ENCODE measurements at places on chromosomes 3 and 15. TPM values are rescaled to one million over a fixed set of nuclear protein-coding genes. Genes with fewer than 3 reads are reported as not detected.

The P3H2 gene
- not detected for total RNA-seq

The HTR3E gene
- total RNA-seq: not detected

The HDAC11 gene
- total RNA-seq: 4.9 TPM

The GRM2 gene
- total RNA-seq: 2.2 TPM

The LCTL gene
- total RNA-seq: not detected

The ADGRG7 gene
- total RNA-seq: not detected

The CPNE9 gene
- 1.1 TPM for total RNA-seq

DNA sequence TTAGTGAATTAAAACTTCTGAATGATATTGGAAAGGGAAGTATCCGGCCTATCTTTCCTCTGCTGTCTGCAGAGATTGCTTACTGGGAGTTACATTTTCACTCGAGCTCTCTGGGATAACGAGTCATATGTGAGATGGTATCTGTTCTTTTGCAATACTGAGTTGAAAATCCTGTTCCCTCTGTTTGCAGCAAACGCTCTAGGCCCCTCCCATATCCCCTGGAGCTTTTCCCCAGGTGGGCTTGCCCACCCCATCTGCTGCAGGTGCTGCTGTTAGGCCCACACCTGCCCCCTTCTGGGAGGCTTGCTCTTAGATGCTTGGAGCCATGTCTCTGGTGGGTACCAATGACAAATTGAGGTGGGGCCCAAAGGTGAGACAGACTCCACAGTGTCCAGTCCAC lies 42.7 kb upstream of the MTMR10 start:
- peaks cover 8% of the 10 kb centered on the region for H3K27me3 ChIP-seq
- peaks cover 11% of the 10 kb centered on the region for H3K4me1 ChIP-seq
- no peak overlapping the region for H3K27ac ChIP-seq
- H3K36me3 ChIP-seq: peaks cover 3% of the 10 kb centered on the region

GRCh38 chr15:82040390-82040789 lies 5.4 kb downstream of the MEX3B start:
- peaks cover 7% of the 10 kb centered on the region for H3K4me1 ChIP-seq
- H3K27ac ChIP-seq: no peak overlapping the region
- no peaks in the 10 kb centered on the region for H3K36me3 ChIP-seq
- H3K4me3 ChIP-seq: no peak overlapping the region
- no peak for DNase-seq

DNA sequence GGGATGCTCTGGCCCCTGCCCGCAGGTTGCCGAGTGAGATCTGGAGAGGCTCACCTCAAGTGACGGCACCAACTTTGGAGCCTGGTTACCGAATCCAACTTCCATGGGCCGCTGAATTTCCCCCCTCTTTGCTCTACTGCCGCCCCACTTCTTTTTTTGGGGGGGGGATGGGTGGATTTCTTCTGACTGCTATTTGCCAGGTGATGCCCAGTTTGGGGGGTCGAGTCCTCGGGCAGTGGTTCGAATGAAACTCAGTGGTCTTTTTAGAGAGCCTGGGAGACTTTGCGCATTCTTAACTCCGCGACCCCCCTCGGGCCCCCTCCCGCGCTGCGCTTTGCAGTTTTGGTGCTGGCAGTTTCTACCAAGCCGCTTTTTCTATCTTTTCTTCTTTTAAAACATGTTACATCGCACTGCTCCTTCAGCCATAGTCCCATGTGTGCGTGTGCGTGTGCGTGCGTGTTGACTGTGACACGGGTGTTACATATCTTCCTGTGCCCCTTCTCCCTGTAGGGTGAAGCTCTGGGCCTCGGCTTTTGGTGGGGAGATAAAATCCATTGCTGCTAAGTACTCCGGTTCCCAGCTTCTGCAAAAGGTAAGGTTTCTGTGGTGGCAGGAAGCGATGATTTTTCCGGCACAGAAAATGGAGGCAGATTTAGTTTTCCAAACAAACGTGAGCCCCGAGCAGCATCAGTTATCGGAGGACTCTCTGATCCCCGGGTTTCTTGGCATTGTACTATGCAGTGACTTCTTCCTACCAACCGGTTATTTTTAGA lies 837 bp downstream of the CACNA2D3 start:
- no peak for DNase-seq
- peak overlapping the region; percentile 31 for H3K27ac ChIP-seq
- H3K4me3 ChIP-seq: peak overlapping the region; percentile 36
- H3K36me3 ChIP-seq: no peaks in the 10 kb centered on the region
- H3K4me1 ChIP-seq: peaks cover 2% of the 10 kb centered on the region
- peaks cover 43% of the 10 kb centered on the region for H3K27me3 ChIP-seq

- H3K4me1 ChIP-seq: no peaks in the 10 kb centered on the region
- H3K4me3 ChIP-seq: no peak overlapping the region
- no peak overlapping the region for H3K27ac ChIP-seq
- DNase-seq: no peak
Measured at GRCh38 chr3:120196333-120196732, 88.7 kb downstream of the GPR156 start.

GRCh38 chr3:31606453-31606852 lies 73.7 kb downstream of the STT3B start:
- H3K36me3 ChIP-seq: peaks cover 79% of the 10 kb centered on the region
- H3K27ac ChIP-seq: no peak overlapping the region
- H3K4me1 ChIP-seq: peaks cover 17% of the 10 kb centered on the region
- no peak for DNase-seq
- no peak overlapping the region for H3K4me3 ChIP-seq

- peaks cover 4% of the 10 kb centered on the region for H3K4me1 ChIP-seq
- no peaks in the 10 kb centered on the region for H3K36me3 ChIP-seq
- no peak overlapping the region for H3K27ac ChIP-seq
Measured at GRCh38 chr3:10447110-10447509, 58.3 kb downstream of the ATP2B2 start.

DNA sequence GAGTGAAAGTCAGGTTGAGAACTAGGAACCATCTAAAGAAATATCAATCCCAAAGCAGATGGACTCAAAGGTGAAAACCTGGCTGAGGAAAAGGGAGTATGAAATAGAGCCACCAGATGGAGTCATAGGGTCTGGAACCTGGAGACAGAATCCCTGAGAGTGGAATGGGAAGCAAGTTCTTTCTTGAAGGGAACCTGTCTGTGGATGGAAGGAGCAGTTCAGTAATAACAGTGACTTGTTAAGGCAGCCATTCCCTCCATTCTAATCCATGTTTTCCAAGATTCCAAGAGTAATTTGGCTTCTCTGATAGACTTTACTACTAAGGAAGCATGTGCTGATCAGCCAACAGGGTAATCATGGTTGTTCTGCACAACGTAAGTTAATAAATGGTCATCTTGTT lies 22.5 kb upstream of the AQP9 start:
- H3K27me3 ChIP-seq: peaks cover 33% of the 10 kb centered on the region
- no peak overlapping the region for H3K27ac ChIP-seq
- no peak for DNase-seq
- H3K4me1 ChIP-seq: no peaks in the 10 kb centered on the region
- no peak overlapping the region for H3K4me3 ChIP-seq
- no peaks in the 10 kb centered on the region for H3K36me3 ChIP-seq

DNA sequence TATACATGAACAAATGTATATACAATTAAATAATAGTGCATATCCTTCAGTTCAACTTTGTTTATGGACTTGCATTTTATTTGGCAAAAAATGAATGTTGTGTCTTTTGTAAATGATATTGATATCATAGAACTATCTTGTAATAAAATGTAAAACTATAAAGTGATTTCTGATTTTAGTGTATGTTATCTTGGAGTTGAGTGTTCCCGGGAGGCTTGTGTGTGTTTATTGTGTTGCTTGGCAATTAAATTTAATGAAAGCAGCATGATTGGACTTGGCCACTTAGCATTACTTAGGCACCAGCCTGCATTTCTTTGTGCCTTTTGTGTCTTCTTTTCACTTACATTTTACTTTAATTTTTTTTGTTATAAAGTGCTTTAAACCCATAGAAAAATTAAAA lies 10.6 kb downstream of the ARHGEF26 start:
- H3K4me3 ChIP-seq: no peak overlapping the region
- peaks cover 12% of the 10 kb centered on the region for H3K27me3 ChIP-seq
- H3K27ac ChIP-seq: no peak overlapping the region
- H3K36me3 ChIP-seq: no peaks in the 10 kb centered on the region
- no peak for DNase-seq

DNA sequence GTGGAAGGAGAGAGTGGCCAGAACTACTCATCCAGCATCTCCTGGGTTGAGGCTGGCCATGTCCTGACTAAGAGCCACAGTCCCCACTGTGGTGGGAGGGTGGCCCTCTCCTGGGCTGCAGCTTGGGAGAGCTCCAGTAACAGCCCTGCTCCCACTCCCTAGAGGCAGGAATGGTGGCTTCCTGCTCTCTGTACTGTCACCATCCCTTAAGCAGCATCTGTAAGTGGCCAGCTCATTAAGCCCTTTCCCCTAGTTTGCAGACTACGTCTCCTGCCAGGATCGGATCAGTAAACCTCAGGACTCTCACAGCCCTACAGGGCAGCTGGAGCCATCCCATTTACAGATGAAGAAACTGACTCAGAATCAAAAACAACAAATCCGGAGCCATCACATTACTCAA lies 30.5 kb downstream of the DNAJB8 start:
- no peak overlapping the region for H3K4me3 ChIP-seq
- H3K27ac ChIP-seq: no peak overlapping the region
- no peaks in the 10 kb centered on the region for H3K4me1 ChIP-seq

GRCh38 chr3:155420881-155421486 lies 127.5 kb upstream of the STRIT1 start:
- H3K27me3 ChIP-seq: peaks cover 5% of the 10 kb centered on the region
- DNase-seq: no peak
- no peaks in the 10 kb centered on the region for H3K4me1 ChIP-seq
- no peaks in the 10 kb centered on the region for H3K36me3 ChIP-seq

- H3K27ac ChIP-seq: no peak overlapping the region
- H3K27me3 ChIP-seq: peaks cover 38% of the 10 kb centered on the region
- no peak overlapping the region for H3K4me3 ChIP-seq
- peaks cover 19% of the 10 kb centered on the region for H3K4me1 ChIP-seq
Measured at GRCh38 chr15:40875991-40876730, 2.1 kb upstream of the RHOV start.

GRCh38 chr3:45979378-45979777 lies 16.2 kb downstream of the FYCO1 start:
- peaks cover 80% of the 10 kb centered on the region for H3K36me3 ChIP-seq
- peak overlapping the region; percentile 87 for H3K4me3 ChIP-seq
- H3K4me1 ChIP-seq: peaks cover 75% of the 10 kb centered on the region
- H3K27ac ChIP-seq: peak overlapping the region; percentile 98
- no peaks in the 10 kb centered on the region for H3K27me3 ChIP-seq

- H3K4me1 ChIP-seq: peaks cover 21% of the 10 kb centered on the region
- DNase-seq: peak; percentile 96
- peaks cover 4% of the 10 kb centered on the region for H3K36me3 ChIP-seq
- peak within 1 kb of the TSS; percentile 85 for H3K27ac ChIP-seq
- H3K4me3 ChIP-seq: peak within 1 kb of the TSS; percentile 90
Measured at GRCh38 chr3:129893581-129894070, at the start of gene TMCC1. TSS of gene TMCC1 (minus strand) at chr3:129893711.

DNA sequence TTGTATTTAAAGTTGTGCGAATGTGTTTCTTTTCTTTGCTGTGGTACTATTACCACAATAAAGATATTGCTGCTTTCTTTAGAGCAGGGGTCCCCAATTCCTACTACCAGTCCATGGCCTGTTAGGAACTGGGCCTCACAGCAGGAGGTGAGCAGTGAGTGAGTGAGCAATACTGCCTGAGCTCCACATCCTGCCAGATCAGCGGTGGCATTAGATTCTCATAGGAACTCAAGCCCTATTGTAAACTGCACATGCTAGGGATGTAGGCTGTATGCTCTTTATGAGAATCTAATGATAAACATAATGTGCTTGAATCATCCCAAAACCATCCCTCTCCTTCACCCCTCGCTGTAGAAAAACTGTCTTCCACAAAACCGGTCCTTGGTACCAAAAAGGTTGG lies 41.6 kb downstream of the DMXL2 start:
- H3K27ac ChIP-seq: no peak overlapping the region
- no peaks in the 10 kb centered on the region for H3K27me3 ChIP-seq
- no peaks in the 10 kb centered on the region for H3K36me3 ChIP-seq
- no peaks in the 10 kb centered on the region for H3K4me1 ChIP-seq
- H3K4me3 ChIP-seq: no peak overlapping the region
- no peak for DNase-seq

DNA sequence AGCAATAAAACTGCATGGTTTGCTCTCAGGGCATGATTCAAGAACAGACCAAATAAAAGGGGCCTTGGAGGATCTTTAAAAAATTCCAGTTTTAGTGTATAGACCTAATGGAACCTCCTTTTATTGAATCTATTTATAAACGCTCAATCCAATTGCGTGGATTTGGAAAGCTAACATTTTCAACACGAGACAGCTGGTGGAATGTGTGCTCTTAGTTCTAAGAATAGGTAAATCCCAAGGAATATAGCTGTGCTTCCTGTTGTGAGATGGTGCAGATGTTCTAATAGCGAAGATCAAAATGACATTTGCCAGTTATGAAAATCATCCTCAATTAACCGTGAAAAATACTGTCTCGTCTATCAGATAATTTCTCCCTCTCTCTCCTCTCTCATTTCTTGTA lies 192.5 kb downstream of the ATP10A start:
- no peak overlapping the region for H3K27ac ChIP-seq
- H3K27me3 ChIP-seq: peaks cover 23% of the 10 kb centered on the region
- H3K4me1 ChIP-seq: peaks cover 3% of the 10 kb centered on the region
- no peak for DNase-seq
- peaks cover 3% of the 10 kb centered on the region for H3K36me3 ChIP-seq
- no peak overlapping the region for H3K4me3 ChIP-seq

DNA sequence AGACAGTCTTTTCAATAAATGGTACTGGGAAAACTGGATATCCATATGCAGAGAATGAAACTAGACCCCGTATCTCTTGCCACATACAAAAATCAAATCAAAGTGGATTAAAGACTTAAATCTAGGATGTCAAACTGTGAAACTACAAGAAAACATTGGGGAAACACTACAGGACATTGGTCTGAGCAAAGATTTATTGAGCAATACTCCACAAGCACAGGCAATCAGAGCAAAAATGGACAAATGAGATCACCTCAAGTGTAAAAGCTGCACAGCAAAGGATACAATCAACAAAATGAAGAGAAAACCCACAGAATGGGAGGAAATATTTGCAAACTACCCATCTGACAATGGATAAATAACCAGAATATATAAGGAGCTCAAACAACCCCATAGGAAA lies 38.4 kb upstream of the MBNL1 start:
- peaks cover 8% of the 10 kb centered on the region for H3K36me3 ChIP-seq
- peak overlapping the region; percentile 24 for H3K27ac ChIP-seq
- H3K4me1 ChIP-seq: peaks cover 40% of the 10 kb centered on the region
- no peak overlapping the region for H3K4me3 ChIP-seq

GRCh38 chr15:73957276-73957675 lies 31.0 kb downstream of the LOXL1 start:
- DNase-seq: no peak
- H3K27ac ChIP-seq: peak overlapping the region; percentile 42
- no peaks in the 10 kb centered on the region for H3K36me3 ChIP-seq
- H3K4me1 ChIP-seq: peaks cover 27% of the 10 kb centered on the region
- no peak overlapping the region for H3K4me3 ChIP-seq

Data from activated naive CD8-positive, alpha-beta T cell treated with anti-CD3 and anti-CD28 coated beads, Interleukin-2, amount 10 ng/mL, durations not matched to agents 7 days and 5 days (primary cell).